ENCODE measurements at places on chromosomes 7 and 10.

- no peak for DNase-seq
These were observed 45.8 kb downstream of the EEPD1 start for GRCh38 chr7:36198854-36199266.

GRCh38 chr10:3225561-3225960 is 53.0 kb upstream of the PITRM1 start:
- DNase-seq, result no peak

DNA sequence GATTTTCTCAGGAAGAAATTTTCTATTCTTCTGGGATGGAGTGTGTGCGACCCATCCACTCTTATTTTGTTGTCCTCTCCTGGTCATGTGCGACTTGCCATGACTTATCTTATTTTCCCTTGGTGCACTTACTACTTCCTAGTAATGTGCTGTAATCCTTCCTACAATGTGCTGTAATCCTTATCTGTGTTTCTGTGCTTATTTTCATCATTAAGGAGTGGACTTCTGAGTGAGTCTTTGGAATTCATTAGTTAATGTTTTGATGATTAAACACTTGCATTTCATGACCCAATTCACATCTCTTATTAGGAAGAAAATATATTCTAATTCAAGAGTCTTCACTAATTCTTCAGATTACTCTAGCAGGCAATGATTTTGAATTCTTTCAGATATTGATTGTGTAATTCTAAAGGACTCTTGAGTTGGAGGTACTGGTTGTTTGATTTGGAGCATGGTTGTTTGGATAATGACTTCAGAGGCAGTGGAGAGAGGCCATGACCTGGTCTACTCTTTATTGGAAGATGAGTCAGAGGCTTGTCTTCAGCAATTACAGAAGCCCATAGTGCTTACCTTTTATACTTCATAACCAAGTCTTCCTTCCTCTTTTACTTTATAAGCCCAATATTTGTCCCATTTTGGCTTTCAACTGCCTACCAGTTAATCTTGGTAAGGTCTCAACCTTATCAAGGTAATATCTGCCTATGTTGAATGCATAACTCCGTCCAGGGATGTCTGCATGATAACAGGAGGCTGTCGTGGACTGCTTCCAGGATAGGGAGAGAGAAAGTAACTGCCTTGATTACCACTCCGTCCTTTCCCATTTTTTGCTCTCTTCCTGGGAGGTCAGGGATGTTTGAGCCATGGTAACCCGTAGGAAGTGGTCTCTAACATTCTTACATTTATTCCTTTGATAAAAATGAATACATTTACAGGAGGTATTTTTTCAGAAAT is 278.3 kb upstream of the SP8 start:
- no peak for DNase-seq

DNA sequence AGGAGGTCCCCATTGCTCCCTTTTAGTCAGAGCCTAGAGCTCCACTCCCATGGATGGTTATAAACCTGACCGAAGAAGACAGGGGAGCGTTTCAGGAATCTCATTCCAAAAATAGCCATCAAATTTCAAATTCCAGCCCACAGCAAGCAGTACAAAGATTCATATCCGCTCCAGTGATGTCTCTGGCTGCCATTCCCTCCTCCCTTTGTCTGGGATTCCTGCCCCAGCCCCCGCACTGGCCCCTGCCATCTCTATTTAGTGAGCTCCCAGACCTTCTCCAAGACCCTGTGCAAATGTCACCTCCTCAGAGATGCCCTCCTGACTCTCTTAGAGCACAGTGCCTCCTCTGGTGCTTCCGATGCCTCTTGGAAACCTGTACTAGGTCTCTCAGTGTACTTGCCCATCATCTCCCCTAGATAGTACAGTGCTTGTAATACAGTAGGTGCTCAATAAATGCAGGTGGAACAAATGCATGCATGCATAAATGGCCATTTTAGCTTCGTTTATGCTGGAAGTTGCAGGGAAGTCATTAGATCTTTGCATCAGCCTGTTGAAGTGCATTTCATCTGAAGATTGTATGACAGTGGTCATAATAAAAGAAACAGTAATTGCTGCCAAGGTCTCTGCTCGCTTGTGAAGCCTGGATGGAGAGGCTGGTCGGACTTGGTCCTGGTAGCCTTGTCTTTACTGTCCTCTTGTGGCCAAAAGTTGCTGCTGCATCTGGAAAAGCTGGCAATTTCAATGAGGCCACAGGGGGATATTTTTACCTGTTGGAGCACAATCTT is 32.0 kb upstream of the HABP2 start:
- DNase-seq, result no peak

DNA sequence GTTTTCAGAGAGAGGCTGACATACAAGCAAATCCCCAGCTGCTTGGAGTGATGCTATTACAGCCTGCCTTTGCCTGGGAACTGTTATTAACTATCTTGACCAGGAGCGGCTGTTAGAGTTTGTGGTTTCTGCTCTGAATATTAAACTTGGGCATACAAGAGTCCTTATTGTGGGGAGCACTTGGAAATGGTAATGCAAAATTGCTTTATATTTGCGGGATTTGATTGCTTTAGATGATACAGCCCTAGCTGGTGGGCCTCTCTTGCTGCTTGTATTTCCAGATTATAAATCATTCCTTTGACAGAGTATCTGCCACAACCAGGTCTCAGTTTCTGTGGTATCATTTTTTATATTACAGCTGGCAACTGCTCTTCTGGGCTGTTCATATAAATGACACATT is 101.9 kb upstream of the FAM204A start:
- no peak for DNase-seq

DNA sequence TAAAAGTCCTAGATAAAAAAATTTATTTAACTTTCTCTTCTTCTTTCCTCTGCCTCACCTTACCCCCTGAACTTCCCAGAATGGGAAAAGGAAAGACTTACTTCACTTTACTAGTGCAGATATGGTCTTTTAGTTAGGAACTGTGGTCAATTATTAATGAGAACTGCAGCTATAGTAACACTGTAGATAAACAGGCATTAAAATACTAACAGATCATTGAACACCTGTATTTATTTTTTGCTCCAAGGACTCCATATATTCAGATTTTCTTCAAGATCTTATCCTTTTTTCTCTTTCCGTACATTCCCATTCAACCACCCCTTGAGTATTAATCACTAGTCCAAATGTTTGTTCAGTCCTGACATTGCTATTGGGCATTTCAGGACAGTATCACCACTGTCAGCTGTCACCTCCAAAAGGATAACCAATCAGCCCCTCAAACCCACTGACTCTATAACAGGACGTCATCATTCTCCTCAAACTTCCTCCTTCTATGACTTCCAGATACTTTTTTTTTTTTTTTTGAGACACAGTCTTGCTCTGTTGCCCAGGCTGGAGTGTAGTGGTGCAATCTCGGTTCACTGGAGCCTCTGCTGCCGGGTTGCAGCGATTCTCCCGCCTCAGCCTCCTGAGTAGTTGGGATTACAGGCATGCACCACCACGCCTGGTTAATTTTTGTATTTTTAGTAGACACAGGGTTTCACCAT is 4.2 kb downstream of the CPVL start:
- no peak for DNase-seq

GRCh38 chr10:118251791-118252190 is 90.3 kb downstream of the FAM204A start:
- DNase-seq, result no peak

DNA sequence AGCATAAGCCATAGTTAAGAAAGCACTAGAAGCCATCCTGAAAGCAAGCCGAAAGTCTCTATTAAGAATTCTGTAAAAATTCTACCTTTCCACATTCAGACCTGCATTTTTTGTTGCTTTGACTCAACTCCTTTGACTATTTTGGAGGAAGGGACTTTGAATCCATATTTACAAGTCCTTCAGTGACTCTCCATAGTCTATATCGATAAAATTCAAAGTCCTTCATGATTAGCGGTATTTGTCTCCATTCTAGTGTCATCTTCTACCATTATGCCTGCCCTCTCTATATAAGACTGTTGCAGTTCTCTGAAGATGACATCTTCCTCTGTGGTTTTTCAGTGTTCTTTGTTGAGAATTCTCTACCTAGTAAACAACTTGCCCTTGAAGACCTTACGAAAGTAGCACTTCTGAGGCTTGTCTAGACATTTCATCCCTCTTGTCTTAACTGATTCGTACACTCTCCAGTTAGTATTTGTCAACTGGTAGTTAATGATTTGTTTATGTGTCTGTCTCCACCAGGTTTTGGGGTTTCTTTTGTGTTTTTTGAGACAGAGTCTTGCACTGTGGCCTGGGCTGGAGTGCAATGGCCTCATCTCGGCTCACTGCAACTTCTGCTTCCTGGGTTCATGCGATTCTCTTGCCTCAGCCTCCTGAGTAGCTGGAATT is 1.7 kb downstream of the CCSER2 start:
- no peak for DNase-seq

- DNase-seq, result no peak
These were observed 277.0 kb downstream of the INHBA start for GRCh38 chr7:41425926-41426325.

GRCh38 chr7:129327076-129327475 is 102.2 kb downstream of the AHCYL2 start:
- no peak for DNase-seq

- DNase-seq, result no peak
These were observed 124.0 kb downstream of the IQUB start for GRCh38 chr7:123410273-123410904.

DNA sequence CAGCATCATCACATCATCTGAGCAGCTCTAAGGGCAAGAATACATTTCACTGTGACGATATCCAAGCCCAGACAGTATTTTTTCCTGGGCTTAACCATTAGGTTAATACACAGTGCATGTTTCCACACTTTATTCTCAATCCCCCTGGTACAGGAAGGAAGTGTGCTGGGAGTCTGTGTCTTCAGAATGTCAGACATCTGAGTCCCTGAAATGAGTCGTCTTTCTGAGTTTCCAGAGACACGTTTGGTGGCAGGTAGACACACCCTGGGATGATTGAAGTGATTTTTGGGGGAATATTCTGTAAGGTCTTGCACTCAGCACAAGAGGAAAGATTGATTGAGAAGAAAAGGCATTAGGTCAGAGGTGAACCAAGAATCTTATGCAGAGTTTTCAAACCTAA is 13.1 kb upstream of the SHH start:
- DNase-seq, result no peak

DNA sequence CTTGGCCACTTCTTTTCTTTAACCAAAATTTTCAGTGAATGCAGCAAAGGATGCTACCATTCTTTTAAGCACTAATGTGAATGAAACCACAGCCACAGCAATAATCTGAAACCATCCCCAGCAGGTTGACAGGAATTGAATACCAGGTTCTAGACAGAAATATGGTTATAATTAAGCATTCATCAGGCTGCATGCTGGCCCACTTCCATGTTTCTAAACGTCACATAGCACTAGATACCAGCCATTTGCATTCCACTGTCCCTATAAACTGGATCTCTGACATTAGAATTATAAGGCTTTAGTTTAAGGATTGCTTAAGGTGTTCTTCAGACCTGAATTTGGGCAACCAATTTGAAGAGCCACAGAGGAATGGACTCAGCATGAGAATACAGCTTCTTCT is 340.8 kb upstream of the KLF6 start:
- DNase-seq, result no peak

GRCh38 chr7:36896418-36896817 is 172.1 kb upstream of the AOAH start:
- DNase-seq, result no peak

DNA sequence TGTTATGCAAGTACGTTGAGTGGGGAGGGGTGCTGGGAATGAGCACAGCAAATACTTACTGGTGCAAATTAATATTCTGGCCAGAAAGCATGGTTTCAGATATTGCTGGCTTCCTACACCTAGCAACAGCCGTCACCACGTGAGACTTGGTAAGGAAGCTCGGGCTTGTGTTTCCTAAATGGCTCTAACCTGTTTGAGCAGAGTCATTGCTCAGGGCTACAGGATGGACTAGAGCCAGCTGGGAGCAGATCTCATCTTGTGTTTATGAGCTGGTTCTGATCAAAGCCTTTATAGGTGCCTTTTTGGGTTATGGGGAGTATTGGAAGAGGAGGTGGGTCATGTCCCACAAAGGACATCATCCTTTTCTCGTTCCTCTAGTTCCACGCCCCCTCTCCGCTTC is 200.3 kb downstream of the BUB3 start:
- no peak for DNase-seq

- no peak for DNase-seq
These were observed 652 bp upstream of the VPS26A start for GRCh38 chr10:69123306-69123746.

DNA sequence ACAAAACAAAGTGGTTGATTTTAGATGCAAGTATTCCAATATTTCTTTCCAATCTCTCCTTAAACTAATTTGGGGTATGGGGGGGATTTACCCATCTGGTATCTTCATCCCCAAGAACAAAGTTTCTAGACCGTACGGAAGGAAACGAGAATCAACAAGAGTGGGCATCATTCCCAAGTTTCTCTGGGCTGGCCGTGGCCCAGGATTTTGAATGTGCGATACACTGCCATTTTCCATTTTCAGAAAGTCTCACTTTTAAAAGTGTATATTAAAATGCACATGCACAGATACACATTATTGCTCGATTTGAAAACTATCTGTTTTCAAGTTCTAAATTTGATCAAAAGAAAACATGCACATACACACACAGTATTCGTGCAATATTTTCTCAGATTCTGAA is 234.5 kb downstream of the CHCHD3 start:
- no peak for DNase-seq

- DNase-seq, result no peak
These were observed 11.2 kb downstream of the TRA2A start for GRCh38 chr7:23520582-23520981.

- no peak for DNase-seq
These were observed 121.9 kb upstream of the RET start for GRCh38 chr10:42954766-42955492.

- DNase-seq, result no peak
These were observed 155.4 kb downstream of the CRPPA start for GRCh38 chr7:16265863-16266458.

GRCh38 chr7:147904219-147904576 is 686.4 kb upstream of the C7orf33 start:
- DNase-seq, result no peak

DNA sequence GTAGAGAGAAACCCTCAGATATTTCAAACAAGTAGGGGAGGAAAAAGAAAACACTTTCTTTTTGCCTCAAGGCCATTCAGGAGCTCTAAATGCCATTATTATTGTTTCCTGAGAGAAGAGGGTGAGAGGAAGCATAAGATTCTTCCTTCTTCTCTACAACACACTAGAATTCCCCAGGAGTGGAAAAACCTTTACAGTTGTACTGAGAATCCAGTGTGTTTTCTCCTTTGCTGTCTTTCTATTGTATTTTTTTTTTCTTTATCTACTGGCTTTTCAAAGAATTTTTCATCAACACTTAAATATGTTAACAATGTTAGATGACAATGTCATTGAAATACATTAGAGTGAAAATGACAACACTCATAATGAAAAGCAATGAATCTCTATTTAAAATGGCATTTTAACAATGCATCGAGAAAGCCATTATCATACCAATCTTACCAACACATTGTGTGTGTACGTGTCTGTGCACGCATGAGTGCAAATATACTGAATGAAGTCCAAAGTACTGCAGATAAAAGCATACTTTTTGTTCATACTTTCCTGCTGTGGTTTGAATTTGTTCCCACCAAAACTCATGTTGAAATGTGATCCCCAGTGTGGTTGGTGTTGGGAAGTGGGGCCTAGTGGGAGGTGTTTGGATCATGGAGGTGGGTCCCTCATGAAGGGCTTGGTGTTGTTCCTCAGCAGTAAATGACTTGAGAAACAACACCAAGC is 24.2 kb upstream of the MACC1 start:
- DNase-seq, result no peak

- no peak for DNase-seq
These were observed 519.1 kb upstream of the ANKRD30A start for GRCh38 chr10:36606234-36606839.

Measured in hypothalamus (tissue), 51 donors.